Activated T-helper 1 cell treated with Interleukin-2 at 50 U/mL for 16 hours (primary cell): ENCODE measurements at places on chromosomes 2 and 18.

- no peak for DNase-seq
These were observed 80.5 kb downstream of the HAUS1 start for GRCh38 chr18:46184727-46185126.

DNA sequence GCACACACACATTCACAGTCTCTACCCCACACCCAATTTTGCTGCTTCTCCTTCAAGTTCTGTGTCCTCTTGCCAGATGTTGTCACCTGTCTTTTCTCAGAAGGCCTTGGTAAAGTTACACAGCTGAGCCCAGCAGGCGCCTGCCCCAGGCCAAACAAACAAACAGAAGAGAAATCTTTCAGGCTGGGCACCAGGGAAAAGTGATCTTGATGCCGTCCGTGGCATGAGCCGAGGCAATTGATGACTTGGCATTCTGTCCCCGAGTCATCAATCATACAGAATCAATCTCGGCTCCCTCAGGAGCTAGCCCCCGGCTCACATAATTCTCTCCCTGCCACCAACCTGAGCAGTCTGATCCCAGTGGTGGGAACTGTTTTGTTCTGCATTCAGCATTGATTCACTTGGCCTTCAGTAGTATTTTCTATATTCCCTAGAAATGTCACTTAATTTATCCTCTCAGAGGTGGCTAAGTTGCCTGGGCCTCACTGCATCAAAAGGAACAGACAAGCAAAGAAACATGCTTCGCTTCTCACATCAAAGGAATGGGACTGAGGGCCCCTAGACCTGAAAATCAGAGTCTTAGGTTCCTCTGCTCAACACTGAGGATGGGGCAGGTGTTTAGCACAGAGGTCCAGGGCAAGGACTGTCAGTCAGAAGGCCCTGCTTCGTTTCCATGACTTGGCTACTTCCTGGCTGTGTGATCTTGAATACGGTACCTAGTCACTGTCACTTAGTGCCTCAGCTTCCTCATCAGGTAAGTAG is 278.8 kb upstream of the CELF4 start:
- no peak for DNase-seq

DNA sequence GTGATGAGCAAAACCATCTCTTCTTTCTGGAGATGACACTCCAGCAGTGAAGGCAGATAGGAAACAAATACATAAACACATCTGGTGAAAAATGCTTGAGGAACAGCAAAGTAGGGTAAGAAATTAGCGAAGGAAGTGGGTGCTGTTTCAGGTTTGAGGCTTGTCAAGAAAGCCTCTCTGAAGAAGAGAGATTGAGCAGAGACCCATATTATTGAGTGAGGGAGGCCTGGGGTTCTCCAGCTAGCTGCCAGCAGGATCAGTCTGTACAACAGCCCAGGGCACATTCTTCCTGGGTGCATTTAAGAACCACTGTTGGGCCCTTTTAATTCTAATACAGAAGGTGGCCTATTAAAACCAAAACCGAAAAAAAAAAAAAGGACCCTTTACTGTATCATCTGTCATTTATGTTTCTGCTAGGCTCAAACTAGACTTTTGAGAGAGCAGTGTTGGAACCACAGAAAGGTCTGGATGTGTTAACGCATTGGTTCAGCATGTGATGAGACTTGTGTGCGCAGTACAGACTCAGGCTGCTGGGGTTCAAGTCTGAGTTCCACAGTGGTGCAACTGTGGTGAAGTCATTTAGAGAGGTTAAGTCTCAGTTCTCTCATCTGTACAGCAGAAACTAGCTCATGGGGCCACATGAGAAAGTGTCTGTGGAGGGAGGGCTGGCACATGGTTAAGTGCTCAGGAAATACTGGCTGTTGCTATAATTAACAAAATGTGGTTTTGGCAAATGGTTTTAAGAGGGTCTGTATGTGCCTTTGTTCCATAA is 28.9 kb downstream of the MGAT5 start:
- no peak for DNase-seq

DNA sequence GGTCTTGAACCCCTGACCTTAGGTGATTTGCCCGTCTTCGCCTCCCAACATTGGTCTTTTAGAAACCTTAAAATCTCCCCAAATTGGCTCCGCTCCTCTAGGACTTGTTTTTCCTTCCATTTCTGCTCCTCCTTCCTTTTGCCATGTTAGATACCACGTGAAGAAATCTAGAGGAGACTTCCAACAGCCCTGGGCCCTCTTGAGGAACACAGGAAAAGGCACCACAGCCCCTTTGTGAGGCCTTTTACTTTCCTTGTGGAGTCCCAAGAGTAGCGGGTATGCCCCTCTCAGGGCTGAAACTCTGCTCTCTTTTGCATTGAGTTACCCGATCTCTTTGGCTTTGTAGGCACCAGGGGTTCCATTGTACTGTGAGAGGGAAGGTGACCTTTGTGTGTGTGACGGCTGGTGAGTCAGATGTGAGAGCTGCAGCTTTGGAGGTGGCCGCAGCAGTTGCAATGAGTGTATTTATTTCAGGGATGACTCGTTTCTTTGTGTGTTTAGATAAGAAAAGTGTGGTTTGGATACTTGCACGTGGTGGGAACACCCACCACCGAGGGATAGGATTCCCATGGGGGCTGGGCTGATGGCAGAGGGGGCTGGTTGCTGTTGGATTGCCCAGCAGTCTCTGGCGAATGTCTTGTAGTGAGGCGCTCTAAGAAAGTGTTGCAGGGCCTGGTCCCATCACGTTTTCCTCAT is 218.4 kb upstream of the HS6ST1 start:
- no peak for DNase-seq

DNA sequence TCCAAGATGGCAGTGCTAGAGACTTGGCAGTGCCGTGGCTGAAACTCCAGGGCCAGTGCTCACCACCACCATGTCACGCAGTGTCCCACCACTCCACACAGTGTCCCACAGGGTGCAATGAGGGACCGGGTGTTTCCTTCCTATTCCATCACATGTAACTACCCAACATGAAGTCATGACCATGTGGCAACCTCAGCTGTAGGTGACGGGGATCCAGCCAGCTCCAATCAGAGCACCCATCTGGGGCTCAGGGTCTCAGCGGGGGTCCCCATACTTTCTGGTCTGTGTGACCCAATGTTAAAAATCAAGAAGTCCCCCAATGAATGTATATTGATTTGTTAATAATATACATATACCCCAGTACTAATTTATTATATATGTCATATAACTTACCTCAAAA is 52.1 kb downstream of the PTGR3 start:
- DNase-seq: no peak

DNA sequence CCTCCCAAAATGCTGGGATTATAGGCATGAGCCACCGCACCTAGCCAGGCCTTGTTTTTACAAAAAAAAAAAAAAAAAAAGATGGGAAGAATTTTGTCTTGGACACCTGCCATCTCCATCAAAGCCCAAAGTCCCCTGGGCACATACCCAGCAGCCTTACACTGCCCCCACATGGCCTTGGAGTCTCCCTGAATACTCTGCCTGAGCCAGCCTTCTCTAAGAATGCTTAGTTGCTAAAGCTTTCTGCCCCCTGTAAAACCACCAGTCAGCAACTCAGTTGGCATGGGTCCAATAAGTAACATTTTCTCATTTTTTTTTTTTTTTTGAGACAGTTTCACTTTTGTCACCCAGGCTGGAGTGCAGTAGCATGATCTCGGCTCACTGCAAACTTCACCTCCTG is 40.6 kb downstream of the SPC25 start:
- no peak for DNase-seq

DNA sequence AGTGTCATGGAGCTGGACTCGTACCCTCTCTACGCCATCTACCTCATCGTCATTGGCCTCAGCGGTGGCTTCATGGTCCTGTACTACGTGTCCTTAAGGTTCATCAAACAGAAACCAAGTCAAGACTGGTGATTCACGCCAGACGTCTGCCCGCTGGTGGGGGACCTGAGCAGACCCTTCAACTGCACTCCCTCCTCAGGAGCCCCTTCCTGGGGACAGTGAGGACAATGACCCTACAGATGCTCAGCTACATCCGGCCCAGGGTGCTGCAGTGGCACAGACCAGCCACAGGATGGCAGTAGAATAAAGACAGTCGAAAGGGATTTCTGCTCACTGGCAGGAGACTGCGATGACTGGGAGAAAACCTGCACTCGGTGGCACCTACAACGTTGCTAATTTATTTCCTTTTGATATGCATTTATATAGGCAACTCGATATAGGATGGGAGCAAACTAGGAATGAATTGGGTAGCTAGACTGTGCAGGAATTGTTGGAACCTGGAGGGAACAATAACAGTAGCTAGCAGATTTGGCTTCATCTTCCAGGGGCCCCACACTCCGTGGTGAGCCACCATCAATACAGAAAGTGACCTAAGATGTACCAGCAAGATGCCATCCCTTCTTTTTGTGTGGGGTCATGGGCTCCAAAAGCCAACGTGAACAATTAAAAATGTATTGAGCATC is 39.2 kb downstream of the ABCG8 start:
- DNase-seq: peak; percentile 24

DNA sequence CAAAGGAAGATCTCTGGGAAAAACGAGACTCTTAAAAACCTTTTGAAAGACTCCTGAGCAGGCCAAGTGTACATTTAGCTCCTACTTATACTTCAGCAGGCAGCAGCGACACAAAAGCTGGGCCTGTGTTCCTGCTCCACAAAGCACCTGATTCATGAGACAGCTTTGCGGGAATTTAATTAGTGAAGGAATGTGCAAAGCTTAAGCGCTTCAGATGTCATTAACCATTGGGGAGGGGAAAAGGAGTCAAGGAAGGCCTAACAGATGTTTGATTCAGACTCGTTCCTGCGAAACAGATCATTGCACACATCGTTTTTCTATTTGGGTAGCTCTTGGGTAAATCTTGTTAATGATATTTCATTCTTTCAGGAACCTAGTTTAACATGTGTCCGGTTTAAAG is 125.9 kb downstream of the MAIP1 start:
- DNase-seq: no peak

DNA sequence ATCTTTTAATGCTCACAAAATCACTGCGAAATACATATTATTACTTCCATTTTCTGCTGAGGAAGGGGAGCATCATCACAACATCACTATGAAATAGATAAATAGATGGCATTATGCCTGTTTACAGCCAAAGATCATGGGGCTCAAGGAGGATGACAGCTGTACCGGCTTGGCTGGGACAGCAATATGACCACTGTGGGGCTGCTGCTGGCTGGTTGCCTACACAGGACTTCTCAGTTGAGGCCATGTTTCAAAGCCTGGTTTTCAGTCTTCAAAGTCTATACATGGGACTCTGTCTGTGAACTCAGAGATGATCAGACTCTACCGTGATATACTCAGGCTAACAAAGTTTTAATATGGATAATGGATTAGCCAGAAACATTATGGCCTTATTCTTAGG is 58.7 kb downstream of the SPATS2L start:
- DNase-seq: no peak

DNA sequence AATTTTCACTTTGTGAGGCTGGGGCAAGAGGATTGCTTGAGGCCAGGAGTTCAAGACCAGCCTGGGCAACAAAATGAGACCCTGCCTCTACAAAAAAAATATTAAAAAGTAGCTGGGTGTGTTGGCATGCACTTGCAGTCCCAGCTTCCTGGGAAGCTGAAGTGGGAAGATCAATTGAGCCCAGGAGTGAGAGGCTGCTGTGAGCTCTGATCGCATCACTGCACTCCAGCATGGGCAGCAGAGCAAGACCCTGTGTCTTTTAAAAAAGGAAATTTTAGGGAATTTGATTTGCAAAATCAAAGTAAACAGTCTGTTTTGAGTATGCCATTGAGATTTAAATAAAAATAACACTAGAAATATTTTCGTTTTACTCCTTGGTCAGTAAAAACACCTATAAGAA is 27.4 kb downstream of the ATG16L1 start:
- no peak for DNase-seq

GRCh38 chr18:57004366-57005121 is 142.3 kb upstream of the BOD1L2 start:
- no peak for DNase-seq

DNA sequence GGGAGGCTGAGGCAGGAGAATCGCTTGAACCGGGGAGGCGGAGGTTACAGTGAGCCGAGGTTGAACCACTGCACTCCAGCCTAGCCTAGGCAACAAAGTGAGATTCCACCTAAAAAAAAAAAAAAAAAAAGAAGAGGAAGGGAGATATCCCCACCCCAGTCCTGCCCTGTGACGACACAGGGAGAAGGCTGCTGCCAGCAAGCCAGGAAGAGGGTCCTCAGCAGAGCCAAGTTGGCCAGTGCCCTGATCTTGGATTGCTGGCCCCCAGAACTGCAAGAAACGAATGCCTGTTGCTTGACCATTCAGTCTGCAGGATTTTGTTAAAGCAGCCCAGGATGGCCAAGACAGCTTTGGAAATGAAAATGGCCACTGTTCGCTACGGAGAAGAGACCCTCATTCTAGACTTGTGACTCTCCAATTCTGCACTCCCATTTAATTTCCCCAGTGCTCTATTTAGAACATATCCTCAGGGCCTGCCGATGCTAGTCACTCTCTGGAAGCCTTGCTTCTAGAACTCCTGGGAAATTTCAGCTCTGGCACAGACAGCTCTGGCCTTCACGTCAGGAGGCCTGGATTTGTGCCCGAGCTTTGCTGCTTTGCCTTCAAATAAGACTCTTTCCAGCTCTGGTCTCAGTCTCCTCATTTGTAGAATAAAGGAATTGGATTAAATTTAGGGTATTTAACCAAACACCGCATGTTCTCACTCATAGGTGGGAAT is 15.7 kb upstream of the AMMECR1L start:
- no peak for DNase-seq

- no peak for DNase-seq
These were observed 22.9 kb downstream of the ITGAV start for GRCh38 chr2:186612555-186613440.

GRCh38 chr2:212939777-212940531 is 211.5 kb downstream of the IKZF2 start:
- no peak for DNase-seq

DNA sequence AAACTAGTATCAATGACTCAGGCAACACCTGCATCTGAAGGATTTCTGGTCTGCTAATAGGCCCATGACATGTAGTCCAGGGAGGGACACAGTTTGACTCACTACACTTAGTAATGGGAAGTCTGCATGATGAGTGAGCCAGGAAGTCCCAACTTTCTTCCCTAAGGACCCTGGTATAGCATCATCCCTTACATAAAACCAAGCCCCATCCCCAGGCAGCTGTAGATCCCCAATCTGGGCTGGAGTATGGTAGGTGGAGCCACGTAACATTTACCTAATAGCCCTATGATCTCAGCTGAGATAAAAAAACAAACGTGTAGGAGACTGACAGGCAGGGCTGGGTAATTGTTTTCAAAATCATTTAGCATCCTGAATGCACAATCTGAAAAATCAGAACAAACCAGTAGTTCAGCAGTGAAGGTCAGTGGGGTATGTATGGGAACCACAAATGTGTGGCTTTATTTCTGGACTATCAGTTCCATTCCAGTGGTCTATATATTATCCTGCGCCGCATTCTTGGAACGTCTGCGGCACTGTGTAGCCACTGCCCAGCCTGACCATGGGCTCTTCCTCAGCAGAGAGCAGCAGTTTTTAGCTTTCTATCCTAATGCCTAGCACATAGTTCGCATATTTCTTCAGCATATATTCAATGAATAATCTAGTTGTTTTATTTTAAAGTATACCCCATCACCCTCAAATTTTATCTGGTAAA is 33.5 kb downstream of the EPB41L3 start:
- no peak for DNase-seq

- DNase-seq: no peak
These were observed 9.0 kb upstream of the KCNG2 start for GRCh38 chr18:79788734-79789085.
